Amniotic stem cell (primary cell): ENCODE measurements at places on chromosomes 6 and 20.

- DNase-seq, result no peak
Observed at GRCh38 chr6:118683881-118684872, 32.8 kb upstream of the CEP85L start.

- DNase-seq, result no peak
Observed at GRCh38 chr6:139846538-139847456, 472.3 kb upstream of the CITED2 start.

GRCh38 chr20:59484228-59484627 is 120.1 kb upstream of the PHACTR3 start:
- no peak for DNase-seq

- no peak for DNase-seq
Observed at GRCh38 chr6:1175877-1176276, 136.0 kb upstream of the FOXQ1 start.

GRCh38 chr6:129695373-129696027 is 14.5 kb downstream of the ARHGAP18 start:
- no peak for DNase-seq

DNA sequence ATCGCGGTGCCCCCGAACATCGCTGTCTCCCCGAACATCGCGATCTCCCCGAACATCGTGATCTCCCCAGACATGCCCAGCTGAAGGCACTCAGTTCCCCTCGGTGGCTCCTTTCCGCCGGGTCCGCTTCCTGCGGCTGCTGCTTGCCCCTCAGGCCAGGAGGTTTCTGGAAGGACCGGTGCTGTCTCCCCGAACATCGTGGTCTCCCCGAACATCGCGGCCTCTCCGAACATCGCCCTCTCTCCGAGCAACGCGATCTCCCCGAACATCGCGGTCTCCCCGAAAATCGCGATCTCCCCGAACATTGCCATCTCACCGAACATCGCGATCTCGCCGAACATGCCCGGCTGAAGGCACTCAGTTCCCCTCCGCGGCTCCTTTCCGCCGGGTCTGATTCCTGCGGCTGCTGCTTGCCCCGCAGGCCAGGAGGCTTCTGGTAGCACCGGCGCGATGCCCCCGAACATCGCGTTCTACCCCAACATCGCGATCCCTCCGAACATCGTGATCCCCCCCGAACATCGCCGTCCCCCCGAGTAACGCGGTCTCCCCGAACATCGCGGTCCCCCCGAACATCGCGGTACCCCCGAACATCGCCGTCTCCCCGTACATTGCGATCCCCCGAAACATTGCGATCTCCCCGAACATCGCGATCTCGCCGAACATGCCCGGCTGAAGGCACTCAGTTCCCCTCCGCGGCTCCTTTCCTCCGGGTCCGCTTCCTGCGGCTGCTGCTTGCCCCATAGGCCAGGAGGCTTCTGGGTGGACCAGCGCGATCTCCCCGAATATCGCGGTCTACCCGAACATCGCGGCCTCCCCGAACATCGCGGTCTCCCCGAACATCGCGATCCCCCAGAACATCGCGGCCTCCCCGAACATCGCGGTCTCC is 808 bp downstream of the ULBP1 start:
- DNase-seq, result no peak

DNA sequence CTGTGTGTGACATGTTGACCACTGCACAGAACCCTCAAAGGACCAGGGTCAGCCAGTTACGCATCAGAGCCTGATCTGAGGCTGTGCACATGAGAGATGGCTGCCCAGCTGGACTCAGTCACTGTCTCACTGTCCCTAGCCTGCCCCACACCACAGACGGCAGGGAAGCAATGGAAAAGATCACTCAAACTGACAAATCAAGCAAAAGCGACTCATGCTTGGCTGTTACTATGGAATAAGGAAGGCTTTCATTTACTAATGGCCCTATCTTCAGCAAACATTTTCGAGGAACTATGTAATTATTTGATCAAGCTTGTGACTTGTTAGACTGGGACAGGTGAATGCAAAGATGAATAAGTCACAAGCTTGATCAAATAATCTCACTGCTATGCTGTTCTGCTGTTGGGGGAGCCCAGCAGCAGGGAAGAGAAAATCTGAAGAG is 137.0 kb downstream of the SLC23A2 start:
- DNase-seq, result no peak

- DNase-seq, result no peak
Observed at GRCh38 chr6:157693867-157694266, 129.2 kb upstream of the SNX9 start.

GRCh38 chr6:107636486-107636885 is 146.6 kb downstream of the SOBP start:
- no peak for DNase-seq

DNA sequence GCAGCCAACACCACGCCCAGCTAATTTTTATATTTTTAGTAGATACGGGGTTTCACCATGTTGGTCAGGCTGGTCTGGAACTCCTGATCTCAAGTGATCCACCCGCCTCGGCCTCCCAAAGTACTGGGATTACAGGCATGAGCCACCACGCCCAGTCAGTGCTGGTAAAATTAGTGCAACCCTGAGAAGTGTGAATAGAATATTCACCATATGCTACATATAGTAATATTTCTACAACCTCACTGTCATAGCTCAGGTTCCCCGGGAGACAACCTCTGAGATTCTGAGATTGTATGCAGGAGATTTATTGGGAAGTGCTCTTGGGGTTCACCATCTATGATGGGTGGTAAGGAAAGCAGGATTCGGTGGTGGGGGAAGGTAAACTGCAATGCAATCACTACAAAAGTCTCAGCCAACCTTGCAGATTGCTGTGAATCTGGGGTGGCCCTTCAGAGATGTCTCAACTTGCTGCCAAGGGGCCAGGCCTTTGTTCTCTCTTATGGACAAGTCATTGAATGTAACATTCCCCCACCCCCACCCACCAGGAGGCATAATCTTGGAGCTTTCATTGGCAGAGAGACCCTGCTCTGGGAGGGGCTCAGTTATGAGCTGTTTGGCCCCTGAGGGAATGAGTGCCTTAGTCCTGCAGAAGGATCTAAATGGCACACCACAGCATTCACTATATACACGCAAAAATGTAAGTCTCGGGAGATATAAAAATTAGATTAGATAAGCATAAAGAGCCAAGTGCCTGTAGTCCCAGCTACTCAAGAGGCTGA is 34.0 kb upstream of the SEC63 start:
- DNase-seq, result no peak

DNA sequence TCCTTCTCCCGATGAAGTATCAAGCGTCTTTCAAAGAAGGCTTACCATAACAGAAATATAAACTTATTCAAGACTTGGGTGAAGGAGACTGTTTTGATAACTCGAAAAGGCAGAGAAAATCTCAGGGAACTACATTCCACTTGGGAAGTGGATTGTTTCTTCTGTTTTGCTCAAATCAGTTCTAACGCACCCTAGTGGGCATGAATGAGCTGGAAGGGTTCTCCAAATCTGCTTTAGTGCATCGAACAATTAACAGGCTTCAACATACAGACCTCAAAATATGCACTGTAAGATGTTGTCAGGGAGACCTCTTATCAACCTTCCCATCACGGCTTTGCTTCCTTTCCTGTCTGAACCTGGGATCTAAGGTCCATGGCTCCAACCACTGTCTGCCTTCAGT is 392.5 kb downstream of the CD83 start:
- DNase-seq, result no peak
